ENCODE measurements at places on chromosomes 12 and 14.
A peak's percentile ranks its signal among the peaks of the same experiment; 100 is the strongest.

GRCh38 chr12:48927261-48927660 is 2.0 kb upstream of the FKBP11 start:
- no peak for DNase-seq

- DNase-seq: no peak
These were observed 46.1 kb upstream of the CLEC14A start for GRCh38 chr14:38302034-38302433.

GRCh38 chr12:902581-902980 is 46.9 kb downstream of the RAD52 start:
- DNase-seq: no peak

DNA sequence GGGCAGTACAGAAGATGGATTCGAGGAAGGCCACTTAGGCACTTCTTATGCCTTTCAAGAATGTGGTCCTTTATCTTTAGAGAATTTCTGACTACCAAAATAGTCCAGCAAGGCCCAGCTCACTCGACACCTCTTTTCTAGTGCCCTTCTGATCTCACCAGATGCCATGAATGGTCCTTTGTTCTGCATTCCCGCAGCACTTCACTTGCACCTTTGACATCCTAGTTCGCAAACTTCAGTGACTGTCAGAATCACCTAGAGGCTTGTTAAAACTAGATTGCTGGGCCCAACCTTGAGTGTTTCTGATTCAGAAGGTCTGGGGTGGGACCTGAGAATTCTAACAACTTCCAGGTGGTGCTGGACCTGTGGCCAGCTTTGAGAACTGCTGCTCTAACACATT is 56.7 kb downstream of the PKP2 start:
- DNase-seq: no peak

DNA sequence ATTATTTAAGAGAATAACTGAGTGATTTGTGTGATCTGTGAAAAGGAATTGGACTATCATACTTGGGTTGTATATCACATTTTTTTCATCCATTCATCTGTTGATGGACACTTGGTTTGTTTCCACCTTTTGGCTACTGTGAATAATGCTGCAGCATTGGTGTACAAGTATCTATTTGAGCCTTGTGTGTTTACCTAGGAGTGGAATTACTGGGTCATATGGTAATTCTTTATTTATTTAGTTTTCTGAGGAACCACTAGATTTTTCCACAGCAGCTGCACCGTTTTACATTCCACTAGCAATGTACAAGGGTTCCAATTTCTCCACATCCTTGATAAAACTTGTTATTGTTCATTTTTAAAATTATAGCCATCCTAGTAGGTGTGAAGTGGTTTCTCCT is 56.1 kb downstream of the APAF1 start:
- DNase-seq: no peak

- no peak for DNase-seq
These were observed 101.4 kb upstream of the FKBP4 start for GRCh38 chr12:2693244-2693860.

- DNase-seq: no peak
These were observed 119.8 kb downstream of the NEDD1 start for GRCh38 chr12:97026901-97027300.

DNA sequence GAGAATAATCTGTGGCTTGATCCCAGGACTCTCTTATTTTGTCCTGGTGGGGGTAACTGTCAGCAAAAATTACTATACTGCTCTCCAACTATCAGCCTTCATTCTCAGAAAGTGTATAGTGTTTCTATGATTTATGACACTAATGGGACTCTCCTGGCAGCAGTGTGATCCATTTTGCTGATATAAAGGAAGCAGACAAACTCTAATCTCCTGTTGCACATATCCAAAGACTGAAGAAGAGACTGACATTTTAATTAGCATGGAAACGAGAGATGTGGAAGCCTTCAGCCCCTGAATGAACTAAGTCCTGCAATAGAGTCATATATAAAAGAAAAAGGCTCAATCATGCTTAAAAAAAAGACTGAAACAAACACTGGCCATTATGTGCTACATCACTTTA is 127.8 kb upstream of the SSTR1 start:
- no peak for DNase-seq

GRCh38 chr14:81464253-81465002 is 64.3 kb upstream of the STON2 start:
- DNase-seq: peak; percentile 32

DNA sequence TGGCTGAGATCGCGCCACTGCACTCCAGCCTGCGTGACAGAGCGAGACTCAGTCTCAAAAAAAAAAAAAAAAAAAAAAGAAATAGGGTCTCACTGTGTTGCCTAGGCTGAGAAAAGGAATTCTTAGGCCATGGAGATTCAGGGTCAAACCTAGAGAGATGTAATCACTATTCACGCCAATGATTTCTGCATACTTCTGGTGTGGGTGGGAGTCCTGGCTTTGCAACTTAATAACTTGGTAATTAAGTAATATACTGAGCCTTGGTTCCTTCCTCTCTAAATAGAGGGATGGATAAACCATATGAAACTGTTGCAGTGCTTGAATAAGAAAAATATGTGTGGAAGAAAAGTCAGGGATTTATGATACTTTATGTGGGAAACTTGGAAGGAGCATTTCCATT is 2.7 kb downstream of the ZNF410 start:
- DNase-seq: no peak

- no peak for DNase-seq
These were observed 190.4 kb downstream of the NUAK1 start for GRCh38 chr12:105948331-105948730.

- no peak for DNase-seq
These were observed 5.4 kb upstream of the IPO8 start for GRCh38 chr12:30701056-30701455.

DNA sequence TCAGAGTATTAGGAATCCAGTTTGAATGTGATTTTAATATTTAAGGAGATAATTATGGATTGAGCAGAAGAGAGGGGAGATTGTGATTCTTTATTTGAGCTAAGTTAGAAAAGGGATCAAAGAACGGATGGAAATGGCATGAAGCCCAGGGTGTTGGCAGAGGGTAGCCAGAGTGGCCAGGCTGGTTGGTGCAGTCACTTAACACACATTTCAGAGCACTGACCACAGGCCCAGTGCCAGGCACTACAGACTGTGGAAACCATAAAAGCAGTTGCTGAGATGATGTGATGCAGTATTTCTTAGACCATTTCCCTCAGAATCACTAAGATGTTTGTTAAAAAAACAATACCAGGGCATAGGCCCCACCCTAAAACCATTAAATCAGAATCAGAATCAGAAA is 167.7 kb upstream of the AMIGO2 start:
- DNase-seq: no peak

GRCh38 chr14:99589651-99590530 is 14.1 kb downstream of the CCDC85C start:
- no peak for DNase-seq

DNA sequence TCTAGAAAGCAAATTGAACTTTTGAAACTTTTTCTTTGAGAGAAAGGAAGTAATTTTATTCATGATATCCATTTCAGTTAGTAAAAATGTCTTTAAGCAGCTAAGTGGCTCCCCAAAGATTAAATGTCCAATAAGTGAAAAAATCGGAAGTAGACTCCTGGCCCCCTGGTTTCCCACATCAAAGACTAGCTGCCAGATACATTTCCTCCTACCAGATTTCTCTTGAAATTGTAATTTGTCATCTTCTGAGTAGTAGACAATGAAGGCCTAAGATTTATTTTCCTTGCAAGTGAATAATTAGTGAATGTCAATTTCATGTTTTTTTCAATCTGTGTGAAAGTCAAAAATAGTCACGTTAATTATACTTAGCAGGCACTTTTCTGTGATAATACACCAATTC is 321.9 kb downstream of the SYT1 start:
- no peak for DNase-seq

DNA sequence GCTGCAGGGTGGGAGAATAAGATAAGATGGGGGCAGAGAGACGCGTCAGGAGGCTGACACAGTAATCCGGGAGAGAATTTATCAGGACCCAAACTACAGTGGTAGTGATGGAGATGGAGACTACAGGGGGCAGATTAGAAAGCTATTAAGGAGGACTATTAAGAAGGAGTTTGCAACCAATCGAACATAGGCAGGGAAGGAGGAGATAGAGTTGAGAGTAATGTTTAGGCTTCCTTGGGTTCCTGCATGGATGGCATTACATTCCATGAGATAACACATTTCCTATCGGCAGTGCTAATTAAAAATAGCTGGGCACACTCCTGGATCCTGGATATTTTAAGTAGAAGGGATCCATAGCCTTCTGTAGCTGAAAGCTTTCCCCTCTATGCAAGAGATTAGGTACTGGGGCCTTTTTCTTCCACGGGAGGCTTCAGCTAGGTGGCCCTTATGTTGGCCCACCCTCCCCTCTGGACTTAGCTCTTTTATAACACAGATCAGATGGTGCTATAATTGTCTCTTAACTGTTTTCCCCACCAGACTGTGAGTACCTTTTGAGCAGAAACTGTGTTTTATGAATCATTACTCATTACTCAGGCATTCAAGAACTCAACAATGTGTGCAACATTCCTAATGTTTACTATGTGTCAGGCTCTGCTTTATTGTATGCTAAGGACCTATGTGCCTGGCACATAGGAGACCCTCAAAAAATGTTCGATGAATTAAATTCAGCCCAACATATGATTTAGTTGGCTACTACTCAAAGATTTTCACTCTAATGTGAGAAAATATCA is 113.0 kb downstream of the RMST start:
- DNase-seq: no peak

- DNase-seq: no peak
These were observed 3.2 kb upstream of the NACA start for GRCh38 chr12:56728139-56728861.

GRCh38 chr14:49907186-49907585 is 14.3 kb downstream of the ARF6 start:
- DNase-seq: no peak

DNA sequence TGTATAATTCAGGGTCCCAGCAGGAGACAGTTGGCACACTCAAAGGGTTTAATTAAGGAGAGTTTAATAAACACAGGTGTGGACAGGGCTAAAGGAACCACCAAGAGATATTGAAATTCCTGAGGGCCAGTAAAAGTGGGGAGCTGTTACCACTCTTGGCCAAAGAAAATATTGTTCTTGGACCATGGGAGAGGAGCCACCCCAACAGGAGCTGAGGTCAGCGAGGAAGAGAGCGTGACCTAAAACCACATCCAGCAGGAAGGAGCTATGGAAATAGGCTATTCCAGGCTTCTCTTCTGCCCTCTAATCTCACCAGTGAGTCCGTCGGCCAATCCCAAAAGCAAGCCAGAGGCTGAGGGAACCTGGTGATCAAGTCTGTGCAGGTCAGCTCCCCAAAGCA is 390.8 kb downstream of the MED13L start:
- DNase-seq: no peak

- DNase-seq: peak; percentile 9
These were observed 125.0 kb upstream of the FUT8 start for GRCh38 chr14:65287264-65288131.

- no peak for DNase-seq
These were observed 25.4 kb upstream of the ALDH2 start for GRCh38 chr12:111741235-111741812.

- DNase-seq: no peak
These were observed 23.6 kb downstream of the SAMD4A start for GRCh38 chr14:54590481-54590880.

- DNase-seq: peak; percentile 63
These were observed 1037.8 kb downstream of the TMEM121 start for GRCh38 chr14:106564058-106564643.

DNA sequence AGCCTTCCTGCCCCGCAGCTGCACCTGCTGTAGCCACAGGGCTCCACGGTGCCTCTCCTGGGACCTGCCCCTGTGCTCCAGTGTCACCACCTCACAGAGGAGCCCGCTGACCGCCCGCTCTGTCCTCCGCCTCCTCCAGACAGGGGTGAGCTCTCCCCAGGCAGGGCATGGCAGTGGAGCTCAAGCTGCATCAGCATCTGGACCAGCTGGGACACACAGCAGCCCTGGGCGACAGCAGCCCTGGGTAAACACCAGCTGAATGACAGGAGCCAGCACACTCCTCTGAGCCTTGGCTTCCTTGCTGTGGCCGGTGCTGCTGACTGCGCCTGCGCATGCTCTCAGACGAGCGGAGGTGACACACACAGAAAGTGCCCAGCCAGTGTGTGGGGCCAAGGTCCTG is 22.0 kb downstream of the CHGA start:
- DNase-seq: no peak

DNA sequence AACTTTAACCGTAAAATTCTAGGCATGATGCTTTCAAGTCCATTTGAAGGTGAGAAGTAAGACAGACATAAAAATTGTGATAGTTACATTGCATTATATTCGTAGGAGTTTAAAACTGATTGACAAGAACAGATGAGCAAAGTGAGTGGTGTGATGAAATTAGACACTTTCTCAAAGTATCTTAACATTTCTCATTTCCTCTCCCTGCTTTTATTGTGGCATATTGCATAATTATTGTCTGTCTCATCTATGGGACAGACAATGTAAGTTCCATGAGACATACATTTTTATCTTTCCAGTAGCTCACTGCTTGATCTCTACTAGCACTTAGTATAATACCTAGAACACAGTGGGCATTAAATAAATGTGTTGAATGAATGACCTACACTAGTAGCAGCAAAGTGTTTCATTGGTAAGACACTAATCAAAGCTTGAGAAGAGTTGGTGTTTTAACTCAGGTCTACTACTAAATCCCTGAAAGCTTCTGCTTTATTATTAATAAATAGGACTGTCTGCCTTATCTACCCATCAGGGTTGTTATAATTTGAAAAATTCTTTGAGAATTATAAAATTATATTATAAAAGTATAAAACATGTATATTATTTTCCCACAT is 19.0 kb downstream of the A2M start:
- DNase-seq: no peak

DNA sequence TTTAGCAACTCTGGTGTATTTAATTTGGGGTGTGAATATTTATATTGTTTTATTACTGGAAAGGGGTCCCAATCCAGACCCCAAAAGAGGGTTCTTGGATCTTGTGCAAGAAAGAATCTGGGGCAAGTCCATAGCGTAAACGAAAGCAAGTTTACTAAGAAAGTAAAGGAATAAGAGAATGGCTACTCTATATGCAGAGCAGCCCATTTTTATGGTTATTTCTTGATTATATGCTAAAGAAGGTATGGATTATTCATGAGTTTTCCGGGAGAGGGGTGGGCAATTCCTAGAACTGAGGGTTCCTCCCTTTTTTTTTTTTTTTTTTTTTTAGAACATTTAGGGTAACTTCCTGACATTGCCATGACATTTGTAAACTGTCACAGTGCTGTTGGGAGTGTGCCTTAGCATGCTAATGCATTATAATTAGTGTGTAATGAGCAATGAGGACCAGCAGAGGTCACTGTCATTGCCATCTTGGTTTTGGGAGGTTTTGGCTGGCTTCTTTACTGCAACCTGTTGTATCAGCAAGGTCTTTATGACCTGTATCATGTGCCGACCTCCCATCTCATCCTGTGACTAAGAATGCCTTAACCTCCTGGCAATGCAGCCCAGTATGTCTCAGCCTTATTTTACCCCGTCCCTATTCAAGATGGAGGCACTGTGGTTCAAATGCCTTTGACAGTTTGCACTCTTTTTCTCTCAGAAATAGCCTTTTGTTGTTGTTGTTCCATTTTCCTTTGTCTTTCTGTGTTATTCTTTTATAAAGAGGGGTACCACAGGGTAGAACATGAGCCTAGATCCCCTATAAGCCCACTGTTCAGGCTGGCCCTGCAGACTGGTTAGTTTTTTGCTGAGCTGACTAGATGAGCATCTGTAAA is 75.5 kb upstream of the DCD start:
- no peak for DNase-seq
